Stimulated activated CD8-positive, alpha-beta memory T cell treated with anti-CD3 and anti-CD28 coated beads, Interleukin-4, amount 100 ng/mL, for 1 hour (primary cell): ENCODE measurements at places on chromosomes 4 and X.

- no peak for DNase-seq
These were observed 3.6 kb downstream of the UBL4A start for GRCh38 chrX:154482786-154483185.

GRCh38 chr4:40575846-40576245 lies 53.8 kb downstream of the RBM47 start:
- no peak for DNase-seq

DNA sequence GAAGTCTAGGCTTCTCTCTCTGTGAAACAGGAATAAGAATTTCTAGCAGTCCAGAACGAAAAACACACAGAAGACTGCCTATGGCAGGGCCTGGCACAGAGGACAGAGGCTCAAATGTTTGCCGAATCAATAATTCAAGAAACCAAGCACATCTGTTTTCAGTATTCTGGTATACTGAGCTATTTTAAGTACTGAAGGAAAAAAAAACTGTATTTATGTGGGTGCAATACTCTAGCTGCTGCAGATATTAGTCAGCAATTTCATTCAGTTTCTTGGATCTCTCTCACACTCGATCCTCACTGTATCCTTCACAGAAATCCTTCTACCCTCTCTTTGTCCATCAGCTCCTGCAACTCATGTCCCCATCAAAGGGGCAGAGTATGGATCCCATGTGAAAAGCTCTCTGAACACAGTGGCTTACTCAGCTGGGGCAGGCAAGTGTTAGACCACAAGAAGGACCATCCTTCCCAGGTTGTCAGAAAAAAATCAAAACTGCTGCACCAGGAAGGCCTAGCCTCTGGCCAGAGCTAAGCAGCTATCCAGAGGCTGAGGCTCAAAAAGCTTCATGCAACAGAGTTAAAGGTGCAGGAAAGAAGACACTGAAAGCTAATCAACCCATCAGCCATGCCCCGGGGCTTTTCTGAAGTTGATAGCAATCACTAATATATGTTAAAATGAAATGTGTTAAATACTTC lies 9.1 kb upstream of the USO1 start:
- no peak for DNase-seq

- no peak for DNase-seq
These were observed 5.9 kb downstream of the PHEX start for GRCh38 chrX:22037911-22038537.

GRCh38 chr4:124970011-124970410 lies 257.5 kb upstream of the ANKRD50 start:
- no peak for DNase-seq

- DNase-seq = no peak
These were observed 63.4 kb downstream of the DCUN1D4 start for GRCh38 chr4:51906167-51906958.

DNA sequence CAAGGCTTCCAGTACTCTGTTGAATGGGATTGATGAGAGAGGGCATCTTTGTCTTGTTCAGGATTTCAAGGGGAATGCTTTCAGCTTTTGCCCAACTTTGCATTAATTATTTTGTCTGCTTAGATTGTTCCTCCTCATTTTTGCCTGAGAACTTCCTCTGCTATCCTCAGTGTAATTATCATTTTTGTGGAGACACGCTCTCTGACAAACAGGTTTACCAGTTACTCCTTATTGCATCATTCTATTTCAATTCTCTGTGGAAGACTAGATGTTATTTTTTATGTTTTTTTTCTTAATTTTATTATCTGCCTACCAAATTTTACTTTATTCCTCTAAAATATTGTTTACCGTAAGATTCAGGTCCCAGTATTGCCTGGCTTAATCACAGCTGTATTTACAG lies 349.2 kb downstream of the ADGRL3 start:
- no peak for DNase-seq

DNA sequence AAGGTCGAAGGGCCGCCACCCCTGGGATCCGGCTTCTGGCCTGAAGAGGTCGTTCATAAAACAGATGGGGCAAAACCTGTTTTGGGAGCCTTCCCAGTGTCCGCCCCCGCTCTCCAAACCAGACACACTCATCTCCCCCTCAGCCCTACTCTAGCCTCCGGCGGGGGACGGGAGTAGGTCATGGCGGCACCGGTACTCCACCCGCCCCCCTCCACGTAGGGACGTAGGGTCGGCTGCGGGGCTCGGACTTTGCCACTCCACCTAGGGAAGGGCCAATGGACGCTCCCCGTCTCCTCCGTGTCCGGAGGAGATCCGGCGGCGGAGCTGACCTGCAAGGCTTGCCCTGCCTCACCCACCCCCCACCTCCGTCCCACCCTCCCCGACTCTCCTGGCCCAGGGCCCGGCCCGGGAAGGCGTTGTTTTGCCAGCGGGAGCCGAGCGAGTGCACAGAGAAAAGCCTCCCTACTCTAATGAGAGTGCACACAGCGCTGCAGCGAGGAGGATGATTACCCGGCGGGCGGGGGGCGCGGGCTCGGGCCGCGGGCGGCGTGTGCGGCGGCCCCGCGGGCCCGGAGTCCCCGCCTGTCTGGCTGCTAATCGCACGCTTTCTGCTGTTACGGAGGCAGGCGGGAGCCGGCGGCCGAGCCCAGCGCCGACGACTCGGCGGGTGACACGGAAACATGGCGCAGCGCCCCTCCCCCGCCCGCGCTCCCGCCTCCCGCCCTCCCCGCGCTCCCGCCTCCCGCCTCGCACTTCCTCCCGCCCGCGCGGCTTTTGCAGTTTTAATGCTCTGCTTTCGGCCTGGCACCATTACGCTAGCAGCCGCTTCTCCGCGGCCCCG lies 8.3 kb upstream of the BCOR start:
- DNase-seq = no peak

DNA sequence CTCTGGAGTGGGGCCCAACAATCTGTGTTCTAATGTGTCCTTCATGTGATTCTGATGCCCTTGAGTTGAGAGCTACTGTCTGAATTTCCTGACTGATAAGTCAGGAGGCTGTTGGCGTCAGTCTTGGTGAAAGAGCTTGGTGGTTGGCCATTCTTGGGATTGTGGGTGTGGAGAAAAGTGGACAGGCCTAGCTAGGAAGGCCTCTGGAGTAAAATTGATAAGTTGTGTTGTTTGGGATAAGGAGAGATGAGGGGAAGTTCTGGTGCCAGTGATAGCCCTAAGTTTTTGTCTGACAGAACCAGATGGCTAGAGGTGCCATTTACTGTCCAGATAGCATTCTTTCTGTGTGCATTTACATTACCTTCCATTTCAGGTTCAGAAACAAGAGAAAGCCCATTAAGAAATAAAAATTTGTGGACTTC lies 11.7 kb downstream of the NSD2 start:
- DNase-seq = no peak

DNA sequence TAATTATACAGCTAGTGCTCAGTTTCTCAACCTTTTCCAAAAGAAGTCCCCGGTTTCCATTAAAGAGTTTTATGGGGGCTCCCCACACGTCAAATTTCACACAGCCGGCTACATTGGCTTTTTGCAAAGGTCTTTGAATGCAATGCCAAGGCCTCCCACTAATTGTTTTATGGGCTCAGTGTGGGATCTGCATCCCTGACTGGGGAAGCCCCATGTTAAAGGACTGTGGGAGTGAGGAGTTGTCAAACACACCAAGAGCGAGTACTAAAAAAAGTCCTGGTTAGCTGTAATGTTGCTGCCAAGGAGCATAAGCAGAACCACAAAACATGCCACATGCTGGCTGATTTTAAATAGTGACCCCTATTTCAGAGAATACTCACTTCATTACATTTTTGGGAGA lies 162.6 kb downstream of the BMPR1B start:
- no peak for DNase-seq

- DNase-seq = no peak
These were observed 1632.4 kb downstream of the RPA4 start for GRCh38 chrX:98516120-98516519.

DNA sequence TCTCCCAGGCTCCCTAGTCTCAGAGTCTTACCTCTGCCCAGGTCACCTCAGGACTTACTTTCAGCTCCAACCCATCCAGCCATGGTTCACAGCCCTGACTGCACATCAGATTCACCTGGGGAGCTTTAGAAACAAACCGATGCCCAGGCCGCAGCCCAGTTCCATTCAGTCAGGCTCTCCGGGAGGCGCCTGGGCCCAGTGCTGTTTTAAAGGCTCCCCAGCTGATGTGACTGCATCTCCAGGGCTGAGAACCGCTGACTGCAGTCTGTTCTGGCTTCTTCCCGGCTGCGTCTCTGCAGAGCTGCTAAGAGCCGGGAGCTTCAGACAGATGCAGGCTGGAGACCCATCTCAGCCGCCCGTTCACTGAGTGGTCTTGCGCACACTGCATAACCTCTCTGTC lies 44.4 kb upstream of the LGI2 start:
- DNase-seq = no peak

- DNase-seq = no peak
These were observed 14.1 kb downstream of the CD40LG start for GRCh38 chrX:136662104-136662503.

DNA sequence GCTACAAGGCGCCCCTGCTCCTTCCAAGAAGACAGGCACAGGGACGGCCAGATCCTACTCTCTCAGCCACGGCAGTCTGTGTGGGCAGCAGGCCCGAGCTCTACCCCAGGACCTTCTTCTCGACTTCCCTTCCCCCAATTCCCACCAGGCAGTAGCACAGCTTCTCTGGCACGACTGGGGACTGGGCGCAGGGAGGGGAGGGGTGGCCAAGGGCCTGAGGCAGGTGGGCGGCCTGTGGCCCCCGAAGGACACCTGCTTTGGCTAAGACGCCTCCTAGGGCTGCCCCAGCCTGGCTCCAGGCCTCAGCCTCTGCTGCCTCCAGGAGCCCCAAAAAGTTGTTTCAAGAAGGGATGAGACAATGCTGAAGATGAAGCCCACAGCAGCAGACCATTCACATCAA lies 24.2 kb upstream of the IRF2 start:
- no peak for DNase-seq

DNA sequence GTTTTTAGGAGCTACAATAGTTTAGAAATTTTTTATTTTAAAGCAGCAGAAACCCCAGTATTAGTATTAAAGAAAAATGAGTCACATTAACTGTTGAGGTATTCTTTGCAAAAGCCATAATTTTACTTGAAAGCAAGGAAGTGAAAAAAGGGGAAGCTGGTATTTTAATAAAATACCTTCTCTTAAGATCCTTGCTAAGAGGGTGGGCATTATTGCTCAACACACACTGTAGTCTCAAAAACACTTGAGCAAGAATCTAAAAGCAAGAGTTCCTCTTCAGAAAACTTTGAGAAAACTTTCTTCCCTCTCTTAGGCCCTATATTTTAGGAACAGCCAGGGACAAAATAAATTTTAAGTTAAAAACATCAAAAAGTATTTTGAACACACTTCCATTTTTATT lies 259.4 kb upstream of the DIAPH2 start:
- DNase-seq = no peak

GRCh38 chr4:158775091-158775651 lies 6.3 kb downstream of the FNIP2 start:
- no peak for DNase-seq
